ENCODE measurements at places on chromosomes 4 and X.

DNA sequence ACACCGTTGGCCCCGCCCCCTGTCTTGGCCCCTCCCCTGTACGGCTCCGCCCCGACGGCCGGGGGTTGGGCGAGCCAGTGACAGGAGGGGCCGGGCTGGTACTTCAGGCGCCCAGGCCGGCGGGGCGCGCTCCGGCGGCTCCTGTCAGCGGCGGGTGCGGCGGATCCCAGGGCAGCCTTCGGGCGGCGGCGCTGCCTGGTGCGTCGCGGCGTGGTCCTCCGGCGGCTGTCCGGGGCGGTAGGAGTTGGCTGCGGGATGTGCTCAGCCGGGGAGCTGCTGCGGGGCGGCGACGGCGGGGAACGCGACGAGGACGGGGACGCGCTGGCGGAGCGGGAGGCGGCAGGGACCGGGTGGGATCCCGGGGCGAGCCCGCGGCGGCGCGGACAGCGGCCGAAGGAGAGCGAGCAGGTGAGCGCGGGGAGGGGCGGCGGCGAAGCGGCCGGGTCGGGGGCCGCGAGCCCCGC, at the start of gene FAM241A:
TSS of gene FAM241A (plus strand) at position 129 of the 464 bp plus-strand sequence. CDS start at position 256, 127 bp downstream.
- DNase-seq, result peak; percentile 87

GRCh38 chr4:150308824-150309472, 230.7 kb downstream of the DCLK2 start:
- DNase-seq, result no peak

DNA sequence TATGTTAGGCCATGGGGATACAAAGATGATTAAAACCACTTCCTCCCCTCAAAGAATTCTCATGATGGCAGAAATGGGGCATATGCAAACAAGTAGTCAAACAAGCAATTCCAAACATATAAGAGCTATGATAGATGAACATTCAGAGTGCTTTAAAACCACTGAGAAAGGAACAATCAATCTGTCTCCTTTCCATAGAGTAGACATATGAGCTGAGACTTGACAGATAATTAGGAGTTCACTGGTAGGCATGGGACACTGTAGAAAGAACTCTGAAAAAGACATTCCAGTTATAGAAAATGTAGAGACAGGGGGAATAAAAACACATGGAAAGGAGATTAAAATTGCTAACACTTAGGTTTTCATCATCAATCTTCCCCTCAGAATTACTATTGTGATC, 372.8 kb downstream of the KLHL4 start:
- DNase-seq, result no peak

DNA sequence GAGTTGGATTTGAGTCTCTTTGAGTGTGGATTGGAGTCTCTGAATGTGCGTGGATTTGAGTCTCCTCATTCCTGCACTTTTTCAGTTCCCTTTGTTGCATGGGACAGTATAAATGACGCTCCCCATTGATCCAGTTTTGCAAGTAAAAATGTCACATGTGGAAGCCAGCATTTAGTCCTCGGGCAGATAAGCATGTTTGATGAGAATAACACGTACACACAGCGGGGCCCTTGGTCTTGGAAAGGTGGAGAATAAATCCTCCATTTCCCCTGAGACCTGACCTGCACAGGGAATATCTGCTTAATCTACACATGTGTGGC, 8.1 kb downstream of the P2RY8 start:
- no peak for DNase-seq

GRCh38 chr4:76570141-76570973, 135.3 kb downstream of the SHROOM3 start:
- DNase-seq, result no peak

DNA sequence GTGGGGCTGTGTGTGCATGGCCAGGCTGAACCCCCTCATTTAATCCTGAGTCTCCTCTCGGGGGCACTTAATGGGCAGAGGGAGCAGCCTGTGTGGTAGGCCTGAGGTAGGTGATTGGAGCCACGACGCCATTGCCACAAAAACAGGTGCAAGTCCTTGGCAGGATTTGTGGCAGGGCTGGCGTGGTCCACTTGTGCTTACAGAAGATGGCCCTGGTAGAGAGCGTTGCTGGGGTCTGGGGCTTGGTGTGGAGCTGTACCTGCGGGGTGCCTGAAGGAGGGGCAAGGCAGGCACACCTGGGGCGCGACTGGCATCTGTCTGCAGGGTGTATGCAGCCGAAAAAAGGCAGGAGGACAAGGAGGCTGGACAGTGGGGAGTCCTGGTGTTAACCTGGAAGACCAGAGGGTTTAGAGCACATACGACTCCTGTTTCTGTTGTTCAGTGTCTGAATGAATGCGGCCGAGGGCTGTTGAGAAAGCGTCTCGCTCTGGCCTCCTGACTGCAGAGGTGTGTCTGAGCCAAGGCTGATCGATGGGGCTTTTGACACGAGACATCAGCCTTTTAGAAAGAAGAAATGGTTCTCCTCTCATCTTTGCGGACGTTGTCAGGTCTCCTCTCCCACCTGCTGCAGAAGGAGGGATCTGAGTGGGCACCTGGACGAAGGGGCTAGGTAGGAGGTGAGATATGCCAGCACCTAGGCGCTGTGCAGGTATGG, 52.0 kb downstream of the TBC1D14 start:
- DNase-seq, result no peak
